ENCODE measurements at places on chromosomes 7 and 10.

GRCh38 chr10:8410506-8410905 lies 356.0 kb downstream of the GATA3 start:
- DNase-seq: no peak

DNA sequence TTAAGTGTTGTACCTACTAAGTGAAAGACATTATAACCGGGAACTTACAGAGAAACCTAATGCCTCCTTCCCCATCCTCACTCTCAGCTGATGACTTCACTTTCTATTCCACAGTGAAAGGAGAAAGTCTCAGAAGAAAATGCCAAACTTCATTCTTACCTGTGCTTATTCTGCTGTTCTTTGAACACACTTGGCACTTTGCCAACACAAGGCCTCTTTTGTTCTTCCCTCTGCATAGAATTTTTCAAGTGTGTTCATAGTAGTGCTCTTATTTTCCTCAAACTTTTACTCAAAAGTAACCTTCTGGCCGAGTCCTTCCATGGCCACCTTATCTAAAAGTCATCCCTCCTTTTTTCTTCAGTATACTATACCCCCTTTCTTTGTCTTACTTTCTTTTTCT lies 59.4 kb upstream of the ETV1 start:
- no peak for DNase-seq

DNA sequence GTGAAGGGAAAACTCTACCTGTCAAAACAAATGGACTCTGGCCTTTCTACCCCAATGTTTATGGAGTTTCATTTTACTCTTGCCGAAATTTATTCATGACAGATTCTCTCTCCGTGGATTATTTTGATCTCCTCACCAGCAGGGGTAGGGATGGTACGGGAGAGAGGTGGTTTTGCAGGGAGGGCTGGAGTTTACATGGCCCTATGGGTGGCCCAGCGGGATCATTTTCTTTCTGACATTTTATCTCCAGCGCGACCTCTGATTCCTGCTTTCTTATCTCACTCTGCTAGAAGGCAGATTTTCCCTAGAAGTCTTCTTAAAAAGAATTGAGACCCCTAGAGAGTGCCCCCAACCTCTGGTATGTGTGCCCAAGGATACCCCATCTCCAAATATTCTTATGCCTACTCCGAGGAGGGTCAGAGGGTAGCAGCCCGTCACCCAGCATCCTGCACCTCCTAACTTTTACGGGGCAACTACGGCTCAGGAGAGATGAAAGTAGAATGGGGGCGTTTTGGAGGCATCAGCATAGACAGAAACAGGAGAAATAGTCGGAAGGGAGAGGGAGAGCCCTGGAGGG lies 10.1 kb upstream of the GATA3 start:
- no peak for DNase-seq

GRCh38 chr10:63553473-63553872 lies 32.3 kb downstream of the REEP3 start:
- DNase-seq: no peak

GRCh38 chr10:83274088-83274487 lies 865.2 kb upstream of the GHITM start:
- DNase-seq: peak; percentile 35

- DNase-seq: no peak
These were observed 34.0 kb downstream of the MINDY4 start for GRCh38 chr7:30805081-30805691.

- DNase-seq: no peak
These were observed 295.6 kb downstream of the FGFR2 start for GRCh38 chr10:121302541-121303180.

DNA sequence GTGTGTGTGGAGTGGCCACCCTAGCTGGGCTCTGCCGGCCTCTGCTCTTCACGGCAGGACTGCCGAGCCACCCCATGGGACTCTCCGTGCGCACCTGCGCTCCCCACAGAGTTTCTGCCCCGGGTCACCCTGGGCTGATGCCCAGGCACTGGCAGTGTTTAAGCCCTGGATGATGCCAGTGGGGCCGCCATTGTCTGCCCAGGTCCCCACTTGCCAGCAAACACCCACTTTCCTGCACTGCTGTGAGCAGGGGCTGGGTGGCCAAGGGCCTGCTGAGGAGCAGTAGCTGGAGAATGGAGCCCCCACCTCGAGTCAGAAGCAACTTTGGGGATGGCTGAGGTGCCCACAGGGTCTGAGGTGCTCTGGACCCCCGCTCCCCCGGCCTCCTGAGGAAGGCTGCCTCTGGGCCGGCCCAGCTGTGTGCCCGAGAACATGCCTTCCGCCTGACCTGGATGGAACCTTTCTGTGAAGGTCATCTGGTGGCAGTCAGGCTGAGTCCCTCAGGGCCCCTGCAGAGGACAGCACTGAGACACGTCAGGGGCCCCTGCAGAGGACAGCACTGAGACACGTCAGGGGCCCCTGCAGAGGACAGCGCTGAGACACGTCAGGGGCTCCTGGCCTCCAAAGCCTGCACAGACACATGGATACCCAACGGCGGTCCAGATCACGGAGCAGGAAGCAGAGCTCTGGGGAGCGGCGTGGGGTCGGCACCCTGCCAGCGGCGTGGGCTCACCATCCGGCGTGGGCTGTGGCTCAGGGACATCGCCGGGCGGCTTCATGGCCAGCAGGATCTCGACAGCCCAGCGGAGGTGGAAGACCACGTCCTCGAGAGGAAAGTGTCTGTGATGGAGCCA lies 62.0 kb downstream of the CFAP46 start:
- DNase-seq: no peak

GRCh38 chr7:35605760-35606159 lies 89.2 kb downstream of the HERPUD2 start:
- peak; percentile 32 for DNase-seq

DNA sequence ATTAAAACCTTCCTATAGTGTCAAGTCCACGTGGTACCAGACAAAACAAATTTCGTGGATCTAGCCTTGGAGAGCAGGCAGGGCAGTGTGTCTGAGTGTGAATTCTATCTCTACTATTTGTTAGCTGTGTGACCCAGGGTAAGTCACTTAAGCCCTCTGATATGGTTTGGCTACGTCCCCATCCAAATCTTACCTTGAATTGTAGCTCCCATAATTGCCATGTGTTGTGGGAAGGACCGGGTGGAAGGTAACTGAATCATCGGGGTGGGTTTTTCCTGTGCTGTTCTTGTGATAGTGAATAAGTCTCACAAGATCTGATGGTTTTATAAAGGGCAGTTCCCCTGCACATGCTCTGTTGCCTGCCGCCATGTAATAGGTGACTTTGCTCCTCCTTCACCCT lies 2.8 kb upstream of the NPFFR1 start:
- DNase-seq: no peak

DNA sequence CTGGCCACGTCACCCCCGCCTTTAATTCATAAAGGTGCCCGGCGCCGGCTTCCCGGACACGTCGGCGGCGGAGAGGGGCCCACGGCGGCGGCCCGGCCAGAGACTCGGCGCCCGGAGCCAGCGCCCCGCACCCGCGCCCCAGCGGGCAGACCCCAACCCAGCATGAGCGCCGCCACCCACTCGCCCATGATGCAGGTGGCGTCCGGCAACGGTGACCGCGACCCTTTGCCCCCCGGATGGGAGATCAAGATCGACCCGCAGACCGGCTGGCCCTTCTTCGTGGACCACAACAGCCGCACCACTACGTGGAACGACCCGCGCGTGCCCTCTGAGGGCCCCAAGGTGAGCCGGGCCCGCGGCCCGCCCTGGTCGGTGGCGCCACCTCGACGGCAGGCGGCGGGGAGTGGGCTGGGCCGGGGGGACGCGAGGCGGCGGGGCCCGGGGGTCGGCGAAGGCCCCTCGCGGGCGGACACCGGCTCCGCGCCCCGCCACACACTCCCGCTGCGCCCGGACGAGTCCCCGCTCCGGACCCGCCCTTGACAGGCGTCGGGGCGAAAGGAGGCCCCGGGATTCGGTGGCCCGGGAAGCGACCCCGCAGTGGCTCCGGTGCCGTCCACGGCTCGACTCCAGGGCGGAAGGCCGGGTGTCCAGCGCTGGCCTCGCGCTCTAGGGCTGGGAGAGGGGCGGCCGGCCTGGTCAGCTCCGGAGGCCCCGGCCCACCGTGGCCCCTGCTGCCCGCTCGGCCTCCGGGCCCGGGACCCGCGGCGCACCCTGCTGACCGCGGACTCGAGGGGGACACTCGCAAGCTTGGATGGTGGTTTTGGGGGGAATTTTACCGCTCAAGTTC lies 557 bp downstream of the BAG3 start:
- DNase-seq: peak; percentile 58

GRCh38 chr10:44980309-44981171 lies 1.9 kb upstream of the DEPP1 start:
- no peak for DNase-seq

DNA sequence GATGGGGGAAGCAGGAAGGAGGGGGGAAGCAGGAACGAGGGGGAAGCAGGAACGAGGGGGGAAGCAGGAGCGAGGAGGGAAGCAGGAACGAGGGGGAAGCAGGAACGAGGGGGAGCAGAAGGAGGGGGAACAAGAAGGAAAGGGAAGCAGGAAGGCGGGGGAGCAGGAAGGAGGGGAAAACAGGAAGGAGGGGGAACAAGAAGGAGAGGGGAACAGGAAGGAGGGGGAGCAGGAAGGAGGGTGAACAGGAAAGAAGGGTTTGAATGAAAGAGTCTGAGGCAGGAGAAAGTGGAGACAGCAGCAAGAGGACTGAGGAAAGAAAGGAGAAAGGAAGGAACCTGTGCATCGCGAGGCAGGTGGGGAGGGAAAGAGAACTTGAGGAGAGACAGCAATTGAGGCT lies 256.6 kb downstream of the PTEN start:
- no peak for DNase-seq

DNA sequence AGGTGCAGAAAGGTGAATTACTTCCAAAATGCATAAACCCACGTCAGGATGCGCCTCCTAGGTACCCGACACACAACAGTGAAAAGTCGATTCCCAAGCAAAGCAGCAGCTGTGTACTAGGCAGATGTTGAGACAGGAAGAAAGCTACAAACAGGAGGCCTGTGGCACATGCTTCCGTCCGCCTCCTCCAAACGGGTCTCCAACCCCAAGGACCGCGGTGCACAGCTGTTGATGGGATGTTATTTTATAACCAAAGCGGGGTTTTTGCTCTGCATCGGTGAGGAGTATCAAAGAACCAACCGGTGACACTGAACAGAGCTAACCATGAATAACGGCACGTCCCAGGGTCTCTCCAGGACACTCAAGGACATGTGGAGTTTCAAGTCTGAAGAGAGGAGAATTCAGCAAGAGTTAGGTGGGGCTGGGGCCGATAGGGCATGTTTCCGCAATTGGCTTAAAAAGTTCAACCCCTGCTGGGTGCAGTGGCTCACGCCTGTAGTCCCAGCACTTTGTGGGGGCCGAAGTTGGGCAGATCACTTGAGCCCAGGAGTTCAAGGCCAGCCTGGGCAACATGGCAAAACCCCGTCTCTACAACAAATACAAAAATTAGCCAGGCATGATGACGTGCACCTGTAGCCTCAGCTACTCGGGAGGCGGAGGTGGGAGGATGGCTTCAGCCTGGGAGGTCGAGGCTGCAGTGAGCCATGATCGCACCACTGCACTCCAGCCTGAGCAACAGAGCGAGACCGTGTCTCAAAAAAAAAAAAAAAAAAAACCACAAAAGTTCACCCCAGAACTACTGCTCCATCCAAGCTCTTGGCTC lies 108.0 kb downstream of the SMURF1 start:
- no peak for DNase-seq

DNA sequence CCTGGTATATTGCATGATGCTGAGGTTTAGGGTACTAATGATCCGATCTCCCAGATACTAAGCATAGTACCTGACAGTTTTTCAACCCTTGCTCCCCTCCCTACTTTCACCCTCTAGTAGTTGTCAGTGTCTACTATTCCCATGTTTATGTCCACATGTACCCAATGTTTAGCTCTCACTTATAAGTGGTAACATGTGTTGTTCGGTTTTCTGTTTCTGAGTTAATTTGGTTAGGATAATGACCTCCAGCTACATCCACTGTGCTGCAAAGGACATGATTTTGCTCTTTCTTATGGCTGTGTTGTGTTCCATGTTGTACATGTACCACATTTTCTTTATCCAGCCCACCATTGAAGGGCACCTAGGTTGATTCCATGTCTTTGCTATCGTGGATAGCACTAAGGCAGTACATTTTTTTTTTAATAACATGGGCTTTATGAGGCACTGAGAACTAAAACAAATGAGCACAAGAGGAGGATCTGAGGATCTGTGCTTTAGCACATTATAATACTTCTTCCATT lies 28.1 kb downstream of the ITGB8 start:
- DNase-seq: peak; percentile 13

- DNase-seq: no peak
These were observed 236.4 kb upstream of the GRM3 start for GRCh38 chr7:86407291-86407690.

DNA sequence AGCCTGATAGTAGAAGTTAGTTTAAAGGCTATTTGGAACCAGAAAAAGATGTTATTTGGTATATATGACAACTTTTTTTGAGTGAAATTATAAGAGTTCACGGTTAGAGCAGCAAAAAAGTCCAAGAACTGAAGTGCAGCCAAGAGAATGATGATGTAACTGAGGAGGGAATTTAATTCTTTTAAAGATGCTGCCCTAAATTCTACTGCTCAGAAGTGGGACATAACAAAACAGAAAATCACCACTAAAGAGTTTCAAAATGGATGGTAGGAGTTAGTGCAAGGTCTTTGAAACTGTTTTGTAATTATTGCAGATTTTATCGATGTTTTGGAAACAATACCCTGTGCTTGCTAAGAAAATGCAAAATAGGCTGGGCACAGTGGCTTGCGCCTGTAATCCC lies 6.5 kb downstream of the SAMD8 start:
- DNase-seq: peak; percentile 73
